ENCODE measurements at places on chromosomes 6 and 20. TPM values are rescaled to one million over a fixed set of nuclear protein-coding genes. Genes with fewer than 3 reads are reported as not detected.

DNA sequence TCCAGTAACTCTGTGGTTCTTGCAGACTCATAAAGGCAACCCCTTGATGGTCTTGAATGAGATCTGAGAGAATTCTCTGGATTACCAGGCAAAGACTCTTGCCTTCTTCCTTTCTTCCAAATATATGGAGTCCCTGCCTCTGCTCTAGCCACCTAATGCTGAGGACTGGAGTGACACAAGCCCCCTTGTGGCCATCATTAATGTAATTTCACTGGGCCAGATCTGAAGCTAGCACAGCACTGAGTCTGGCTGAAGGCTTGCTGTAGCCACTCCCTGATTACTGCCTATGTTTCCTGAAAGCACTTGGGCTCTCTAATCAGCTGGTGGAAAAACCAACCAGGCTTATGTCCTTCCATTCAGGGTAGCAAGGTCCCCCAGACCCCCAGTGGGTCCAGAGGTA lies 559.3 kb upstream of the IRAK1BP1 start:
- H3K27me3 ChIP-seq = no peaks in the 10 kb centered on the region
- no peak overlapping the region for H3K27ac ChIP-seq
- peak; percentile 38 for DNase-seq
- no peaks in the 10 kb centered on the region for H3K4me1 ChIP-seq

GRCh38 chr6:36436466-36436865 lies 6.2 kb downstream of the PXT1 start:
- DNase-seq = no peak
- H3K27me3 ChIP-seq = no peaks in the 10 kb centered on the region
- no peaks in the 10 kb centered on the region for H3K36me3 ChIP-seq

DNA sequence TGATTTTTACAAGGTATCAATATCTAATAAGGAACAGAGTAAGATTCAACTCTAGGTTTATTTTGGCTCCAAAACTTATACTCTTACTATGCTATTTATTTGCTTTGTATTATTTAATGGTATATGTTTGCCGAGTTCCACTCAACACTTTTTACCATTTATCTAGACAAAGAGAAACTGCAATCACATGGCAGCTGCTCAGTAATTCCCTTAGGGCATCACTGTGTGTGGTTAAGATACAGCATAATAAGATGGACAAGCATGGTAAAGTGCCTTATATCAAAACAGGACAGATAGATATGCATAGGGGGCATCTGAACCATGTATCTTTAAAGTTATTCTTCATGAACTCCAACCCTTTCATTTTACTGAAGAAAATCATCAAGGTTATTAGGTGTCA lies 483.0 kb upstream of the ID4 start:
- peaks cover 4% of the 10 kb centered on the region for H3K36me3 ChIP-seq
- H3K27ac ChIP-seq = no peak overlapping the region
- H3K4me1 ChIP-seq = peaks cover 17% of the 10 kb centered on the region
- H3K27me3 ChIP-seq = no peaks in the 10 kb centered on the region

DNA sequence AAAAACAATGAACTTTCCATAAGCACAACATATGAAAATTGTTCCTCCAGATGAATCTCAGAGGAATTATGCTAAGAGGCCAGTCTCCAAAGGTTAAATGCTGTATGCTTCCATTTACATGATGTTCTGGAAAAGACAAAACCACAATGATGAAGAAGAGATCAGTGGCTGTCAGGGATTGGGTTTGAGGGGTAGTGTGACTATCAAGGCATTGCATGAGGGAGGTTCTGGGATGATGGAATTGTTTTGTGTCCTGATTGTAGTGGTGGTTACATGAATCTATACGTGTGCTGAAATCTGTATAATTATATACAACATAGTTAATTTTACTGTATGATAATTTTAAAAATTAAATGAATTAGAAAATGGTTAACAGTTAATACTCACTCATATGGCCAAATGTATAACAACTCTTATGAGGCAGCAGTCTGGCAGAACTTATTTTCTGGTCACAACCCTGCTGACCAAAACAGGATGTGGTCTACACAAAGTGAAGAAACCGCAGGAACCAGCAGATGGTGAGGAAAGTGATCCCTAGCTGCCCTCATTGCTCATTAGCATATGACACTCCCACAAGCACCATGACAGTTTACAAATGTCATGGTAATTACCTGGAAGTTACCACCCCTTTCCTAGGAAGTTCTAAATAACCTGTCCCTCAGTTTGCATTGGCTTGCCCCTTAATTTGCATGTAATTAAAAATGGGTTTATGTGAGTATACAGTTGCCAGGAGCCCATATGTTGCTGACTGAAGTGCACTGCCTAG lies 31.9 kb downstream of the NSFL1C start:
- no peak overlapping the region for H3K27ac ChIP-seq
- no peak for DNase-seq
- H3K36me3 ChIP-seq = peaks cover 27% of the 10 kb centered on the region
- no peaks in the 10 kb centered on the region for H3K27me3 ChIP-seq
- H3K4me1 ChIP-seq = peaks cover 37% of the 10 kb centered on the region

DNA sequence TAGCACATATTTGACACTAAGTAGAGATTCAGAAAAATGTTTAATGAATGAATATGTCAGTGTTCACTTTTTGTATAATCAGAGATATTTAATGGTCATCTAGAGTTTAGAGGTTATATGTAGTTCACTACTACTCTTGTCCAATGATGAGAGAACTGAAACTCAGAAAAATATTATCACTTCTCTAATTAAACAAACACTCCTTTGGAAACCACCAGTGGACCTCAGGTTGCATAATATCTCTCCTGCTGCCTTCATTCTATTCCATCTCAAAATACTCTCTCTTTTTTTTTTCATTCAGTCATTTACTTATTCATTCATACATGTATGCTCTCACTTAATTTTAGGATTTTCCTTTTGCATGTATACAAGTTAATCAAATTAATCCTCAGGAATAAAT lies 423.1 kb upstream of the RNF217 start:
- no peak overlapping the region for H3K4me3 ChIP-seq
- peaks cover 21% of the 10 kb centered on the region for H3K4me1 ChIP-seq
- H3K36me3 ChIP-seq = no peaks in the 10 kb centered on the region
- H3K27ac ChIP-seq = no peak overlapping the region

DNA sequence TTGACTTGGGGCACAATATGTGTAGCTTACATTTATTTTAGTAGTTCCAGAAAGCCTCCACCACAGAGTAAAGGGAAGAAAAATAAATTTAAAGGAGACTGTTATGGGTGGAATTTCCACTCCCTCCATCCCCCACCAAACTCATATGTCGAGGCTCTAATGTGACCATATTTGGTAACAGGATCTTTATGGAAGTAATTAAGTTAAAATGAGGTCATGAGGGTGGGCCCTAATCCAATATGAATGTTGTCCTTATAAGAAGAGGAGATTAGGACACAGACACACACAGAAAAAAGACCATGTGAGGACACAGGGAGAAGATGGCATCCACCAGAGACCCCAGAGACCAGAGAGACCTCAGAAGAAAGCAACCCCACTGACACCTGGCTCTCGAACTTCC lies 189.7 kb downstream of the EDN1 start:
- H3K4me3 ChIP-seq = no peak overlapping the region
- H3K27me3 ChIP-seq = no peaks in the 10 kb centered on the region
- H3K4me1 ChIP-seq = peaks cover 24% of the 10 kb centered on the region
- DNase-seq = no peak

DNA sequence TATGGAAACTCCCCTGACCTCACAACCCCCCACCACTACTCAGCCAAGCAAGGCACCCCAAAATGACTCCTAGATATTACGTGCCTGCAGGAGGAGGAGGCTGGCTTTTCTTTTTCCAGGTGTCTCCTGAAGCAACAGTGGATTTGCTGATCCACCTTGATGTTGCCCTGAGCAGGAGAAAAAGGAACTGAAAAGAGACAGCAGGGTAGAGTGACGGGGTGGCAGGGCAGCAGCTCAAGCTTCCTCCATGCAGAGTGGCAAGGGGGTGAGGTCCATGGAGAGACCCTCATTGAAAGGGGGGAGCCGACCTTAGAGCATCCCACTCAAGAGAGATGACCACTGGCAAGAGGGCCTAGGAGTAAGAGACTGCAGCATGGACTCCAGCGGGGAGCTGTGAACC lies 112.0 kb upstream of the SIRPA start:
- H3K27me3 ChIP-seq = peaks cover 12% of the 10 kb centered on the region
- no peak overlapping the region for H3K27ac ChIP-seq
- H3K36me3 ChIP-seq = no peaks in the 10 kb centered on the region
- H3K4me3 ChIP-seq = no peak overlapping the region
- DNase-seq = no peak
- 0 out of 2 replicates have a peak, but pooled peaks cover 3% of the 10 kb centered on the region for H3K4me1 ChIP-seq

DNA sequence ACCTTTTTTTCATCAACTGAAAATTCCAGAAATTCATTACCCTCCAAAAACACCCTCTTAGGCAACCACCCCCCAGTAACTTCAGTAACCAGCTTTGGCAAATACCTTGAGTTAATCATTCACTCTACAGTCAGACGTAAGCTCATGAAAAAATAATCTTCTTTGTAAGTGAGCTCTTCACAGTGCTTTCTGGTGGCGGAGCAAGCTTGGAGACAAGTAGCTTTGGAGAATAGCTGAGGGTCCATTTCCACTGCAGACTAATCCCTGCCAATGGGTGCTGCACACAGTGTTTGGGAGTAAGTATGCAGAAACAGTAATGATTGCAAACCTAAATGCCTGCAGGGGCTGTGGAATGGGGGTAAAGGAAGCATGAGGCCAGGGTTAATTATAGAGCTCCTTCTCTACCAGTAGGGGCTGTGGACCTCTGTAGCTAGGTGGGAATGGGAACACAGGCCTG lies 56.8 kb upstream of the HINT3 start:
- peaks cover 10% of the 10 kb centered on the region for H3K4me1 ChIP-seq
- no peak overlapping the region for H3K27ac ChIP-seq
- DNase-seq = no peak
- H3K27me3 ChIP-seq = no peaks in the 10 kb centered on the region
- no peaks in the 10 kb centered on the region for H3K36me3 ChIP-seq

GRCh38 chr20:59940956-59941294 lies 736 bp downstream of the FAM217B start:
- H3K4me3 ChIP-seq = peak overlapping the region; percentile 86
- H3K27ac ChIP-seq = peak overlapping the region; percentile 97
- peaks cover 32% of the 10 kb centered on the region for H3K27me3 ChIP-seq
- peaks cover 16% of the 10 kb centered on the region for H3K36me3 ChIP-seq
- no peak for DNase-seq

DNA sequence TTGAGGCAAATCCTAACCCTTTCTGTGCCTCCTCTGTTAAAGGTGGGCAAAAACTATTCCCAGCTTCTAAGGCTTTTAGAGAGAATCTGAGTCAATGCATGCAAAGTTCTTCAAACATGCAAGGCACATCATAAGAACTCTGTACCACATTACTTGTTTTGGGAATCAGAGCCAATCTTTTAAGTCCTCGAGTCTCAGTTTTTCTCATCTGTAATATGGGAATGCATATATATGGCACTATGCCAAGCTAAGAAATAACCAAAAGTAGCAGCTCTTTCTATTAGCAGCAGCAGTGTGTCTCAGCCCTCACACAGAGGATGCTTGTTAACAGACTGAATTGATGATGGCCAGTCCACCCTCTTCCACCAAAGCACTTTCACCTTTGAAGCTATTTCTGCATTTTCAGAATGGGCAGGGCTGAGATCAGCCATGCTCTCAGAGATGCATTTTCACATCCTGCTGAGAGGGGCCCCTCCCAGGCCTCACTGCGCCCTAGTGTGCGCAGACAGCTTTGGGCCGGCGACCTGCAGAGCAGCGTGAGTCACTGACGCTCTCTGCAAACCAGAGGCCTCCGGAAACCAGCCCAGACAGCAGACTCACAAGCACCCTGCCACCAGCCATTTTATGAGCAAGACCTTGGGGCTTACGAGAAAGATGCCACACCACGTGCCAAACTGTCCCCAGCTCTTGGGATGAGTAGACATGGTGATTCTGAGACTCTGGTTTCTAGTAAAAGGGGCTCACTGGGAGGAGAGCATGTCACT lies 138.0 kb downstream of the NFATC2 start:
- no peak overlapping the region for H3K4me3 ChIP-seq
- H3K36me3 ChIP-seq = peaks cover 6% of the 10 kb centered on the region
- no peaks in the 10 kb centered on the region for H3K4me1 ChIP-seq
- DNase-seq = no peak

- no peak overlapping the region for H3K27ac ChIP-seq
- no peak for DNase-seq
- no peak overlapping the region for H3K4me3 ChIP-seq
- H3K27me3 ChIP-seq = no peaks in the 10 kb centered on the region
- H3K4me1 ChIP-seq = no peaks in the 10 kb centered on the region
- no peaks in the 10 kb centered on the region for H3K36me3 ChIP-seq
These were observed 107.8 kb downstream of the SYNE1 start for GRCh38 chr6:152529369-152529768.

- no peaks in the 10 kb centered on the region for H3K36me3 ChIP-seq
- no peaks in the 10 kb centered on the region for H3K27me3 ChIP-seq
These were observed 112.5 kb downstream of the FAM217A start for GRCh38 chr6:3966426-3966825.

DNA sequence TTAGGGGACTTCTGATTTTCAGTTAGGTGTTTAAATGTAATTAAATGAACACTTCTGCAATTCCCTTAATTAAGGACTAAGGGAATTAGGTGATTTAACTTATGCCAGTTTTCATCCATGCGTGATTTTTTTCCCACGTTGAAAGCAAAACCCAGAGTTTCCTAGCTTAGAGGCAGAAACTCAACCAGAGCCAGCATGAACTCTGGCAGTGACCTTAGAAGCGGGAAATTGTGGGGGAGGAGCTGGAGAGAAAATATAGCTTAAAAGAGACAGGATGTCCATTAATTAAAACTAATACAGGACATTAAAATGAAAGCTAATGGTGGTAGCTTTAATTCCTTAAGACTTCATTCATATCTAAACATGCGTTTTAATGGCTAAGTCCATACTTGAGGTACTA lies 41.6 kb downstream of the IYD start:
- DNase-seq = no peak
- H3K4me3 ChIP-seq = no peak overlapping the region
- H3K36me3 ChIP-seq = 0 out of 2 replicates have a peak, but pooled peaks cover 2% of the 10 kb centered on the region
- H3K27me3 ChIP-seq = no peaks in the 10 kb centered on the region

DNA sequence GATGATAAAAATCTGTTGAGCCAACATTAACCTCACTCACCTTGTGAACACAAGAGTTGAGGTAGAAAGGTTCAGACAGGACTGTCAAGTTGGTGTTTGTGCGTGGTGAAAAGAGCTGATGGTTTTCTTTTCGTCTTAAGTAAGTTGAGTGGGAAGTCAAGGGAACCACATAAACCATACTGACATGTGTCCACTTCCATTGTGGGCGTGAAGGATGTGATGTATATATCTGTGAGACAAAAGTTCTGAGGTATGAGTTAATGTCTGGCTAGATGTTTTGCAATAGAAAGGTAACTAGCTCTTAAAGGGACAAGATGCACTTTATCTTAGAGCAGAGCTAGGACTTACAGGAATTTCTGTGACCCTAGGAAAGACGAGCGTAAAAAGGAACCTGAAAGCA lies 1272.1 kb upstream of the ADGRB3 start:
- H3K4me1 ChIP-seq = no peaks in the 10 kb centered on the region
- H3K27ac ChIP-seq = no peak overlapping the region
- no peaks in the 10 kb centered on the region for H3K36me3 ChIP-seq
- no peak overlapping the region for H3K4me3 ChIP-seq

GRCh38 chr6:91097364-91097763 lies 510.5 kb upstream of the MAP3K7 start:
- 0 out of 2 replicates have a peak, but pooled peaks cover 3% of the 10 kb centered on the region for H3K4me1 ChIP-seq
- H3K27ac ChIP-seq = no peak overlapping the region
- no peak for DNase-seq

Gene BPIFA1
- total RNA-seq = not detected

Gene BMP5
- 0.07 TPM for total RNA-seq

Gene CALHM4
- not detected for total RNA-seq

Gene SCRT2
- total RNA-seq = 0.14 TPM

Gene AIF1
- 5.4 TPM for total RNA-seq

Gene SLC16A10
- 14.9 TPM for total RNA-seq
